Stimulated activated CD8-positive, alpha-beta memory T cell treated with anti-CD3 and anti-CD28 coated beads, Interleukin-2, amount 100 ng/mL, for 48 hours (primary cell): ENCODE measurements at places on chromosomes 16 and 17.

DNA sequence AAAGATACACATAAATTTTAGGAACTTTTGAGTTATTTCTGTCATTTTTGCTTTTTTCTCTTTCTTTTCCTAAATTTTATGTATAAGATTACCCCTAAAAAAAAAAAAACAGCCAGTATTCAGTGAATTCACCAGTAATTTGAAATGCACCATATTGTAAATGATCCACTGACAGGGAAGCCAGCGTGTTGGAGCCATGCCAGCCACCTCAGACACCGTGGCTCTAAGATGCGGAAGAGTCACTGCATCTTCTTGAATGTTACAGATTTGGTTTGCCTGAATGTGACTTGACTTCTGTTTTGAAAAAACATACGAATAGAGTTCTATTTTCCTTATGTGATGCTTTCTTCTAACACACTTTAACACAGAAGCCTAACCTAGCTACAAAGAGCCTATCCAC lies 37.4 kb downstream of the CLUAP1 start:
- DNase-seq: no peak

- DNase-seq: no peak
These were observed 43.5 kb downstream of the GRB7 start for GRCh38 chr17:39781031-39781860.

DNA sequence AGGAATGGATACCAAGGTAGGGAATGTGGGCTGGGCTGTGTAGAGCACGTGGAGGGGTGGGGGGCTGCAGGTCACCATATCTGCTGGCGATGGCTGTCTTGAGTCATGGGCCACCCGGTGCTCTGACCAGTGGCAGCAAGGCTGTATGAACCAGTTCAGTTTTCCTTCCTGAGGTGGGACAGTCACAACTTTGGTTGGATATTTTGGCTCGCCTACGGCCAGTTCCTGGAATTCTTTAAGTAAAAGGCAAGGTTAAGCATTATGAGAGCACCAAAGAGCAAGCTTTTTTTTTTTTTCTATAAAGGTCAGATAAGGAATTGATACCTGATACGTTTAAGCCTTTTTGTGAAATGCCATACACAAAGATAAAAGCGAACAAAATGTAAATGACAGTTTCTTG lies 81.9 kb downstream of the USP22 start:
- DNase-seq: no peak

DNA sequence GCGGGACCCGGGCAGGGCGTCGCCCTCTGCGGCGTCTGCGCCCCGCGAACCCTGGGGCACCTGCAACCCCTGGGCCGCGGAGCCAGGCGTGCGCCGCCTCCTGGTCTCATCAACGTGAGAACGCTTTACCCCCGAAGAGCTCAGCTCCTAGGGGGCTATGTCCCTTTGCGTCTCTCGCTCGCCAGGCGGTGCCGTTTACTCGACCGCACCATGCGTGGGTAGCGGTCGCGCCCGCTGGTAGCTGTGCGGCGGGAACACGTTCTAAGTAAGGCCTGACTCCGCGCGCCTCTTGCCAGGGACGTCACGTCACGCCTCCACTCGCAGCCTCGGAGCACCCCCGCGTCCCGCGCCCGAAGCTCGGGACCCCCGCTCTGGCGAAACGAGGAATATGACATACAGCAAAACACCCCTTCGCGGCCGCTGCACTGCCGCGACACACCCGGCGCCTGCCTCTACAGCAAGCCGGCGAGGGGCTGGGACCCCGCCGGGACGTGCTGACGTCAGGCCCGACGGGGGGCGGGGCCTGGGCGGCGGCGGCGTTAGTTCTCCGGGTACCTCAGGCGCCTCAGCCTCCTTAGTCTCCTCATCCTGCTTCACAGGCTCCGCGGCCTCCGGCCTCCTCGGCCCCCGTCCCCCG lies at the start of gene RAB11FIP3:
TSS of gene RAB11FIP3 (plus strand) at position 568 of the 637 bp plus-strand sequence. CDS start 358 bp downstream, outside the sequence.
- peak; percentile 80 for DNase-seq

- DNase-seq: no peak
These were observed 677 bp downstream of the SLC13A2 start for GRCh38 chr17:28474111-28474531.

DNA sequence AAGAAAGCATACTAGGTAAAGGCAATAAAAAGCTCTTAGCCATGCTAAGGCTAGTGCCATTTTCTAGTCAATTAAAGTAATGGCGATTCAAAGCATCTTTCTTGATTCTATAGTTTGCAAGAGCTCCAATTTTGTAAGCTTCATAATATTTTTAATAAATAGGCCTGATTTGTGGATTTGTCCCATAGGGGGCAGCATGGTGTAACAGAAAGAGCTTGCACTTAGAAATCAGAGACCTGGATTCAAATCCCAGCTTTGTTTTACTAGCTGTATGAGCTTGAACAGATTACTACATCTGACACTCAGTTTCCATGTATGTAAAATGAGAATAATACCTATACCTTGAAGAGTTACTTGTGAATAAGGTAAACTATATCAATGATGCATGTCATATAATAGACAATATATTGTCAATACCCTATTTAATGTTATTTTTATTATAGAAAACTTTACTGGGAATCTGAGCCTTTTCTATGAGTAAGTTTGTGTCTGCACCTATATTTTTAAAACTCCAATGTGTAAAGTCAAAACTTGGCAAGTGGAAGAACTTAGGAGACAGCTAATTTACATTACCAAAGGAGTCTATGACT lies 93.6 kb upstream of the NOG start:
- DNase-seq: no peak

- DNase-seq: no peak
These were observed 157.2 kb downstream of the SNX29 start for GRCh38 chr16:12133729-12134128.

DNA sequence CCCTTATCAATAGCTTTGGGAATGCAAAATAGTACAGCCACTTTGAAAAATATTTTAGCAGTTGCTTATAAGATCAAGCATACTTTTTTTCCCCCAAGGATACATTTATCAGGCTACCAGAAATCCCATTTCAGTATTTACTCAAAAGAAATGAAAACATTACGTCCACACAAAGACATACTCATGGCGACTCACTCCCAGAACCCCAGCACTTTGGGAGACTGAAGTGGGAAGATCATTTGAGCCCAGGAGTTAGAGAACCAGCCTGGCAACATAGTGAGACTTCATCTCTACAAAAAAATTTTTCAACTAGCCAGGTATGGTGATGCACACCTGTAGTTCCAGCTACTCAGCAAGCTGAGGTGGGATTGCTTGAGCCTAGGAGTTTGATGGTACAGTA lies 5.9 kb downstream of the SKA2 start:
- DNase-seq: no peak

DNA sequence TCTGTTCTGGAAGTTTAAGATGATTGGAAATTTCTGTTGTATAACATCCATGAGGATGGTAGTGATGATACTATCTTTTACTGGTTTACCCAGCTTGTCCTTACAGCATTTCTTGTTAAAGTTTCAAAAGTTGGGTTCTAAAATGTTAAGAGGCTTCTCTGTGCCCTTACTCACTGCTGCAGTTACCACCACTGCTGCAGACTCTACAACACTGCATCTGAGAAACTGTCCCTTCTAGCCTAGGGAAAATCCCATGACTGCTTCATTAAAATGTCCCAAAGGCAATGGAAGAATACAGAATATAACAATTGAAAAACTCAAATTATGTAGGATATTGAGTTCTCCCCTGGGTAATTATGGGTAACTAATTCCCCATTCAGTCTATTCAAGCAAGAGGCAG lies 3.8 kb upstream of the NSRP1 start:
- no peak for DNase-seq

GRCh38 chr16:46857368-46857945 lies 26.5 kb upstream of the C16orf87 start:
- no peak for DNase-seq

- no peak for DNase-seq
These were observed 144.6 kb upstream of the PLCG2 start for GRCh38 chr16:81634380-81635062.

DNA sequence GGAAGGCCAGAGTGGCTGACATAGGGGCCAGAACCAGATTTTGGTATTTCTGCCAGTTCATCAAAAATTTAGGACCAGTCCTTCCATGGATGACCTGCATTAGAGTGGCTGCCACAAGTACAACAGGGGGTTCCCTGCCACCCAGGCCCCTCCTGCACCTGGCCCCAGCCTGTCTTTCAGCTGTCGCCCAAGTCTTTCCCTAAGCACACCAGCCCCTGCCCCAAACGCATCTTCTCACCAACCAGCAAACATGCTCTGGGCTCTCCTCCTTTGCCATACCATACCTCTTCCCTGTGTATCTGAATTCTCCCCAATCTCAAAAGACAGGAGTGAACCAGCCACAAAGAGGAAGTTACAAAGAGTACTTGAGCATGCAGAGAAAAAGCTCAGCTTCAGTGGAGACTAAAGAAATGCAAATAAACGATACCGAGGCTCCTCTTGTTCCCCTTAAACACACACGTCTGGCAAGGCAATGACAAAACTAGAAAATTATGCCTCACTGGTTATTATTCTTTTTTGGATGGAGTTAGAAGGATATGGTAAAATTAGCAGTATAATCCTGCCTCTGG lies 130.6 kb downstream of the DYNLRB2 start:
- no peak for DNase-seq

DNA sequence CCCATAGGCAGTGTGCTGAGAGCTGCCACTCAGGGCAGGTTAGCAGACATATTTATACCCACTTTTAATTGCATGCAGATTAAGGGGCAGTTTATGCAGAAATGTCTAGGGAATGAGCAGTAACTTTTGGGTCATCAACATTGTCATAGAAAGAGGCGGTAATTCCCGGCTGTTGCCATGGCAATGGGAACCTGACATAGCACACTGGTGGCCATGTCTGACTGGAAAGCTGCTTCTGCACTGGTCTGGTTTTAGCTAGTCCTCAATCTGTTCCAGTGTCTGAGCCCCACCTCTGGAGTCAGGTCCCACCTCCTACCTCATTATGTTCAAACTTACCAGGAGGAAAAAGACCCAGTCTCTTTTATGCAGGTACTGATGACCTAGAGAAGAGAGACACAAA lies 31.5 kb upstream of the TNRC6C start:
- DNase-seq: no peak

- DNase-seq: no peak
These were observed 341.2 kb downstream of the GRIN2A start for GRCh38 chr16:9840761-9841665.

DNA sequence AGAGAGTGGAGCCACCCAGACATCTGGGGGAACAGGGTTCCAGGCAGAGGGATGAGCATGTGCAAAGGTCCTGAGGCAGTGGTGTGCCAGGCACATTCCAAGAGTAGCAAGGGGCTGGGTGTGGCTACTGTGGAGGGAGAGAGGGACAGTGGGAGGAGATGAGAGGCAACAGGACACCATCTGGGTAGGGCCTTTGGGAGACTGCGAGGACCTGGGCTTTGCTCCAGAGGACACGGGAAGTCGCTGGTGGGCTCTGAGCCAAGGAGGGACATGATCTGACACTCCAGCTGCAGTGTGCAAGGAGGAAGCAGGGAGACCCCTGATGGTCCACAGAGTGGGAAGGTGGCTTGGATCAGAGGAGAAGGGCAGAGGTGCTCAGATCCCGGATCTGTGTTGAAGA lies 56.7 kb upstream of the MED9 start:
- no peak for DNase-seq

- DNase-seq: no peak
These were observed 26.1 kb upstream of the CYTH1 start for GRCh38 chr17:78808163-78808562.

GRCh38 chr16:19210280-19210924 lies 42.4 kb downstream of the SYT17 start:
- DNase-seq: no peak

- DNase-seq: no peak
These were observed 5.1 kb downstream of the CDR2 start for GRCh38 chr16:22369221-22369811.

DNA sequence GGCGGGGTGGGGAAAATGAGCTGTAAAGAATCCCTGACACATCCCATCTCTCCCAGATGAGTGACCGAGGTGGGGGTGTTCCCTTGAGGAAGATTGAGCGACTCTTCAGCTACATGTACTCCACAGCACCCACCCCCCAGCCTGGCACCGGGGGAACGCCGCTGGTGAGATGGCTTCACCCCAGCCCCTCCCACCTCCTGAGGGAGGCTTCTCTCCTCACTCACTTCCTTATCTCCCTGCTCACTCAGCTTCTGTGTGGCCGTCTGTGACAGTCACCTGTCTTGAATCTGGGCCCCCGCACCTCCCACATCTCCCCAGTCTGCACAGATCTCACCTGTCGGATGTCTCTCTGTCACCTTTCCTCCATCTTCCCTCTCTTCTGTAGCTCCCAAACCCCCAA lies 13.4 kb downstream of the PDK2 start:
- DNase-seq: no peak

GRCh38 chr16:57687363-57687929 lies 7.2 kb upstream of the DRC7 start:
- DNase-seq: no peak

- no peak for DNase-seq
These were observed 95.3 kb upstream of the RPL38 start for GRCh38 chr17:74108126-74108705.

DNA sequence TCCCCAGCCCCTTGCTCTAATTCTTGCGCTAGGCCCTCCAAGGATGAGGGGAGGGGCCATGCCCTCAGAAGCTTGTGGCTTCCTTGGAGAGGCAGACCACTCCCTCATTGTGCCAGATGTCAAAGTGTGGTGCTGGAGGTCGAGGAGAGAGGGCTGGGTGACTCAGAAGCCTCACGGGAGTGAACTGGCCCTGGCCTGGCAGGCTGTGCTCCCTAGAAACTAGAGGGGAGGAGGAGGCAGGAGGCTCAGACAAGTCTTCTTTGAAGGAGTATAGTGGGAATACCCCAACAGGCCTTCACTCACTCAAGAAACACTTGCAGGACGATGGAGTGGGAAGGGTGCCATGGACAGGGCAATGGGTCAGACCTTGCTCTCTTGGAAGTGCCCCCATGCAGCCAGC lies 18.5 kb downstream of the ANKRD40 start:
- no peak for DNase-seq

DNA sequence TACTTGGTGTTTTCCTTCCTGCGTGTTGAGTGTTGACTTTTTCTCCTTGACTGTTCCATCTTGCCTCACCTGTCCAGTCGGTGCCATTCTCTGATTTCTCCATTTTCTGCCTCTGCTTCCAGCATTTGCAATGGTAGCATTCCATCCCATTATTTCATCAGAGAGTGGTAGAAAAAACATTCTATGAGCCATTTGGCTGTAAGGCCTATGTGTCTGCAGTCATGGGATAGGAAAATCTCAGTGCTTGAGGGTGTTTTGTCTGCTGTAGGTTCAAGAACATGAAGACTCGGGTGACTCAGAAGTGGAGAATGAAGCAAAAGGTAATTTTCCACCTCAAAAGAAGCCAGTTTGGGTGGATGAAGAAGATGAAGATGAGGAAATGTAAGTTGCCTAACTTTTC lies 2.7 kb downstream of the UTP18 start:
- no peak for DNase-seq

GRCh38 chr17:65049085-65049756 lies 7.3 kb downstream of the GNA13 start:
- DNase-seq: no peak

DNA sequence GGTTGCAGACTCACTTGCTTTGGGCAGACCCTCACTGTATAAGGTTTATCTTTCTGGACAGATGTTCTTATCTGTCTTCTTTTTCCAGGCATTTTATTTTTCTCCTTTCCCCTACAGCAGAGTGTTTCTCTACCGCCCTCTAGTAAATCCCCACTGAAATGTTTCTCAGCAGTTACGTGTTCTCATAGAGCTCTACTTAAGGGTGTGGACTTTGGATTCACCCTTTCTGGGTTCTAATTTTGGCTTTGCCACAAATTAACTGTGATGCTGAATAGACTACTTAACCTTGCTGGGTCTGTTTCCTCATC lies 2.0 kb downstream of the ADAT1 start:
- DNase-seq: no peak
